Thoracic aorta (tissue), 2 donors: ENCODE measurements at places on chromosomes 4 and X. TPM values are rescaled to one million over a fixed set of nuclear protein-coding genes. Genes with fewer than 3 reads are reported as not detected.

ADAM29 gene
- total RNA-seq: not detected

ARHGEF6 gene
- total RNA-seq: 25.7 TPM

NXF2B gene
- not detected for total RNA-seq

VCX3A gene
- total RNA-seq: not detected

CCDC149 gene
- total RNA-seq: 11.8 TPM

AFM gene
- total RNA-seq: not detected

NAP1L2 gene
- 4.2 TPM for total RNA-seq

IL13RA1 gene
- 110 TPM for total RNA-seq

STAP1 gene
- 0.78 TPM for total RNA-seq

IBSP gene
- not detected for total RNA-seq

FRG2 gene
- total RNA-seq: not detected

CT47B1 gene
- total RNA-seq: not detected

PDZD4 gene
- total RNA-seq: 4.4 TPM

ZCCHC13 gene
- total RNA-seq: not detected

GASK1B gene
- 169 TPM for total RNA-seq

PCDH19 gene
- 3.0 TPM for total RNA-seq

FGF5 gene
- not detected for total RNA-seq
